CD4-positive, alpha-beta T cell treated with Interleukin-2 at 100 ng/mL for 4 hours (primary cell): ENCODE measurements at places on chromosomes 12 and 14.
A peak's percentile ranks its signal among the peaks of the same experiment; 100 is the strongest.

GRCh38 chr12:96698521-96698920, 208.5 kb upstream of the NEDD1 start:
- no peak for DNase-seq

GRCh38 chr12:33514893-33515292, 75.3 kb upstream of the SYT10 start:
- no peak for DNase-seq

DNA sequence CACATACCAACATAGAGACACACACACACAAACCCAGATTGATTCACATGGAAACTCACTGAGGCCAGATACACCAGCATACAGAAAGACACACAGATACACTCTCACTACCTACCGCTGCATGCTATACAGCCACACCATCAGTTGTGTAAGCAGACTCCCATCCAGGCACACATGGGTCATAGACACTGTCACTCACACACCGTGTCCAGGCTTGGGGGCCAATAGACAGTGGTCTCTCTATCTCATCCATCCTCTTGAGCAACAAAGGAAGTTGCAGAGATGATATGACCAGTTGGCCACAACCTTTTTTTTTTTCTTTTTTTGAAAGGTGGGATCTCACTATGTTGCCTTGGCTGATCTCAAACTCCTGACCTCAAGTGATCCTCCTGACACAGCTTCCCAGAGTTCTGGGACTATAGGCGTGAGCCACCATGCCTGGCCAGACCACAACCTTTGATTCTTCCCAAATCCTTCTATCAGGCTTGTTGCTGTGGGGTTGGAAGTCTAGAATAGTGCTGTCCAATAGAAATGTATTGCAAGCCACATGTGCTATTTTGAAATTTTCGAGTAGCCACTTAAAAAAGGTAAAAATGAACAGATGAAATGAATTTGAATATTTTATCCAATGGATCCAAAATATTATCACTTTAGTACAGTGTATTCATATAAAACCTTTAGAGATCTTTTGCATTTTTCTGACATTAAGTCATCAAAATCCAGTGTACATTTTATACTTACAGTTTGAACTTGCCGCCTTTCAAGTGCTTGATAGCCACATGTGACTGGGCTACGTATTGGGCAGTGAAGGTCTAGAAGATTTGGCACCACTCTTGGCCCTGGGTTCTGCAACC, 7.4 kb downstream of the LRP1-AS start:
- DNase-seq: no peak

- DNase-seq: no peak
These were observed 47.4 kb downstream of the SLC6A12 start for GRCh38 chr12:166425-167075.

DNA sequence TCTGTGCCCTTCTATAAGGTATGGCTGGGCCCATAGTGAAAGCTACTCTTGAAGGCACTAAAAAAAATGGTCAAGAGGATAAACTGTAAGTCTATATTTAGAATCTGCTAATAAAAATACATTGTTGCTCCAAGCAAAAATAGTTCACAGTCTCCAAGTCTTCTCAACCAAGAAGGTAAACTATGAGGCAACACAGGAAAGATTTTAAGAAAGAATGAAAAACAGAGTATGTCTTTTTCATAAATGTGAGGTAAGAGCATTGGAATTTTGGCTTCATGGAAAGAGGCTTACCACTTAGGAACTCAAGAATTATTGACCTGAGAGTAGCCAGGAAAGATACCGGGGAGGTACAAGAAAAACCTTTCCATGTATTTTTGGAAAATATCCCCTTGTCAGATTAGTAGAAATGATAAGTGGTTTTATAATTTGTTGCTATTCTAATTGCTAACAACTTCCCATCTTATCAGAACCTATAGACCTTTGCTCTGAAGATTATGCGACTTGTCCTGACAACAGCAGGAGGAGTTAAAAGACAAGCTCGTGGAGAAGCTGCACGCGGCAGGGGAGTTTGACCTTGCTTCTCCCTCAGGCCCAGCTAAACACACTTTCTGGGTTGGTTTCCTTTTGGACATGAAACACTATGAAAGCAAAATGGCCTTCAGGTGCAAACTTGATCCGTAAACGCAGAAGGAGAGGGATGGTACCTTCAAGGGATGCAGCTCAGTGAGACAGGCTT, 238.1 kb downstream of the FOXN3 start:
- no peak for DNase-seq

DNA sequence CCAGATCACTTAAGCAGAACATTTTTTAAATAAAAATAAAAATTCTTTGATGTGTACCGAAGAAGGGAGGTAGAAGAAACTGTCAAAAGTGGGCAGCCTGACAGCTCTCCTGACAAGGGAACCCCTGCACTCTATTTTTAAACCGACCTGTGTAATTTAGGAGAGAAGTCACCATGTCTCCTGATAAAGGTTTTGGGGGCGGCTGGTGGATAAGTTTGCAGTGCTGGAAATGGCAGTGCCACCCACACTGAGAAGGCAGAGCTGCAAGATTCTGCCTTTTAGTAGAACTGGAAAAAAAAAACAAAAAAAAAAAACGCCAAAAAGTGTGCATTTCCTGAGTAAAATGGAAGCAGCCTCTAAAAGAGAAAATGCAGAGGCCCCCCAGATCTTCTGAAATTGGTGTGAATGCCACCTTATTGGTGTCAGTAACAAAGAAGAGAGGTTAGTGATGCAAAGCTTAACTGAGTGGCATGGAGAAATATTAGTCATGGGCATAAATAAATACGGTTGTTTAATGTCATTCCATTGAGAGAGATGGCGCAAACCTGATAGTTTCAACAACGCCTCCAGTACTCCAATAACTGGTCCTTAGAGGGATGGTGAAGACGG, 24.7 kb downstream of the DUSP6 start:
- DNase-seq: no peak

DNA sequence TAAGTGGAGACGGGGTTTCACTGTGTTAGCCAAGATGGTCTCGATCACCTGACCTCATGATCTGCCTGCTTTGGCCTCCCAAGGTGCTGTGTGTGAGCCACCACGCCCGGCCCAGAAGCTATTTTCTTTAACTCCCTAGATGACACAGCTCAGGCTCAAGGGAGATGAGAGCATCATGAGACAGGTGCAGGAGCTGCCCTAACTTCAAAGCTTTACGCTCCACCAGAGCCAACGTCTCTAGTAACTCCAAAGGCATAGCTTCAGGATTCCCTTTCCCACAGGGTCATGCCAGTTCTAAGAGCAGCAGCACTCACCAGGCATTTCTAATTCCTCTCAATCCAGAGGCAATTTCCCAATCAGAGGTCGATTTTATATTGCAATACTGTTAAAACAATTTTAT, 21.0 kb downstream of the NDUFA12 start:
- DNase-seq: no peak

GRCh38 chr14:75995372-75996041, 9.9 kb downstream of the IFT43 start:
- no peak for DNase-seq

- peak; percentile 2 for DNase-seq
These were observed 1.2 kb downstream of the PRMT8 start for GRCh38 chr12:3491938-3492792.

GRCh38 chr14:29687866-29688265, 239.8 kb downstream of the PRKD1 start:
- no peak for DNase-seq

GRCh38 chr12:18899678-18900317, 161.9 kb downstream of the CAPZA3 start:
- no peak for DNase-seq

GRCh38 chr14:105249182-105250007, 1.1 kb downstream of the BTBD6 start:
- DNase-seq: no peak

DNA sequence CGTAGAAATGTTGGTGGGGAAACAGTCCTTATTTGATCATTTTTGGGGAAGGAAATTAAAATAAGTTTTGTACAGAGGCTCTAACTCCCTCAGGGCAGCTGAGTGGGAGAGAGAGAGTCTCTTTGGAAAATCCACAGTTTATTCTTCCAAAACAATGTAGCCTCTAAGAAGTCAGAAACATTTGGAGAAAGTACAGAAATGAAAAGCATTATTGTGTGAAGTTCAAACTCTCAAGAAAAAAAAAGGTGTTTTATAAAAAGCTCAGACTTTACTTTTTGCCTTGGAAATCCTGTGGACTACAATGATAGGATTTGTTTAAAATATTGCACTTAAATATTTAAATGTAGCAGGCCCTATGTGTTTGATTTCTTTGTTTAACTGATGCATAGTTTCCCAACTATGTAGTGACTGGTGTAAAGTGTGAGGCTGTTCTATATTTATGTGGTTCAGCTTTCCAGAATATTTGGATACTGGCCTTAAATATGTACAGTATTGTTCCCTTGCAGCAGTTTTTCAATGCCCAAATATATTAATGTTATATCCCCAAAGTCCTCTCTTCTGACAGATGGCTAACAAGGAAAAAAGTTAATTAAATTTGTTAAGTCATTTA, 82.0 kb upstream of the OTOGL start:
- no peak for DNase-seq

- DNase-seq: no peak
These were observed 455.5 kb downstream of the AEBP2 start for GRCh38 chr12:19894803-19895202.

- DNase-seq: no peak
These were observed 116.8 kb upstream of the SLC38A4 start for GRCh38 chr12:46942579-46942978.

DNA sequence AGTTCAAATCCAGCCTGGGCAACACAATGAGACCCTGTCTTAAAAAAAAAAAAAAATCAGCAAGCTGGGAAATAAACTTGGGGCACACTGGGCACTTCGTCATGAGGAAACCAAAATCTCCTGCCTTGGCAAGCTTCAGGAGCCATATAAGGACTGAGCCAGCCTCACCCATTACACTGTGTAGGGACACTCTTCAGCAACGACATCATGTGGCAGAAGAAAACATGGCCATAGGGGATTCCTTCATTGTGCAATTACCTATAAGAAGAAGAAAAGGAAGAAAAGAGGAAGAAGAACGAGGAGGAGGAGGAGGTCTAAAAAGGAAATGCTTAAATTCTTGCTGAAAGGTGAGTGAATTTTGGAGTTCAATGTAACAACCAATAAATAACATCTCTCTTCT, 26.1 kb upstream of the IFNG start:
- DNase-seq: no peak

GRCh38 chr12:23066095-23066494, 441.1 kb downstream of the ETNK1 start:
- no peak for DNase-seq

DNA sequence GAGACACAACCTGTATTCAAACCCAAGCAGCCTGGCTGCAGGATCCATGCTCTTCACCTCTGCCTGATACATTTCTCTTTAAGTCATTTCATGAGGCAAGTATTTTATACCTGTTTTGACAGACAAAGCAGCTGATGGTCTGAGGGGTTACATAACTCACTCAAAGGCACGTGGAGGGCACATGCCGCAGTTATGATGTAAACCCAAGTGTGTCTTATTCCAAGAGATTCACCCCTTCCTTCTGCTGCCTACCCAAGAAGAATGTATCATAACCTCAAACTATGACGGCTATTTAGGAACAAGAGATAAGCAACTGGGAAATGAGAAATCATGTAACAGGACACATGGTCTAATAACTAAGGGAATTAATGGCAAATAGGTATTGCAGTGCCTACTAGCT, 329.8 kb upstream of the TMPO start:
- DNase-seq: no peak

GRCh38 chr14:104100171-104101085, 14.9 kb downstream of the ASPG start:
- DNase-seq: no peak

- no peak for DNase-seq
These were observed 10.3 kb downstream of the GPRC5D start for GRCh38 chr12:12941450-12942350.

DNA sequence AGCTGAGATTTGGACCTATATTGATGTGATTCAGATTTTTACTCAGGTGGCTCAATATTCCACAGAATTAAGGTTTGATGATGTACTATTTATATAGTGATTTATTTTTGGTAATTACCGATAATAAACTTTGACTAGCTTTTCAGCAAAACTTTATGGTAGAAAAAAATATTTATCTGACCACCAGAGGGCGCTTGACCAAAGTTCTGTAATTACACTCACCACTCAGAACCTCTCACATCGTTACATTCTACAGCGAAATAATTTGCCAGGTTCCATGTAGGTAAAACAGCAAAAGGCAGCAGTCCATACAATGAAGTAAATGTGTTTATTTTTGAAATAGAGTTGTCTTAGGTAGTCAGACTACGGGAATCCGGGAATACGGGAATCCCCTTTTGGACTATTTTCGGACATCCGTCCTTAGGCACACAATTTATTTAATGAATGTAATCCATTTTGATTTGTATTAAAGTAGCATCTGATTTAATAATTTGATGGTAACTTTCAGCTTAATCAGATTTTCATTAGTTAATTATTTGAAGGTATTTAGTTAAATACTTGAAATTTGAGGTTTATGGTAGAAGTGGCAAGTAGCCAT, 143.0 kb upstream of the DDHD1 start:
- peak; percentile 60 for DNase-seq

DNA sequence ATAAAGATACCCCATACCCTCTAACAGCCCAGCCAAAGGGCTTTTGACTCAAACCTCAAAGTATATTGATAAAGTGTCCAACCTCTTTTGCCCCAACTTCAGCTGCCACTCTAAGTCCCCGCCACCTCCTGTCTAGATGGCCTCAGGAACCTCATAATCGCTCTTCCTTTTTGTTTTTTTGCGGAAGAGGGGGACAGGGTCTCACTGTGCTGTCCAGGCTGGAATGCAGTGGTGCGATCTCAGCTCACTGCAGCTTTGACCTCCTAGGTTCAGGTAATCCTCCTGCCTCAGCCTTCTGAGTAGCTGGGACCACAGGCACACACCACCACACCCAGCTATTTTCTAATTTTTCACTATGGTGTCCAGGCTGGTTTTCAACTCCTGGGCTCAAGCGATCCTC, 60.3 kb downstream of the STX2 start:
- DNase-seq: no peak

GRCh38 chr12:18436170-18436569, 174.9 kb downstream of the PIK3C2G start:
- no peak for DNase-seq

DNA sequence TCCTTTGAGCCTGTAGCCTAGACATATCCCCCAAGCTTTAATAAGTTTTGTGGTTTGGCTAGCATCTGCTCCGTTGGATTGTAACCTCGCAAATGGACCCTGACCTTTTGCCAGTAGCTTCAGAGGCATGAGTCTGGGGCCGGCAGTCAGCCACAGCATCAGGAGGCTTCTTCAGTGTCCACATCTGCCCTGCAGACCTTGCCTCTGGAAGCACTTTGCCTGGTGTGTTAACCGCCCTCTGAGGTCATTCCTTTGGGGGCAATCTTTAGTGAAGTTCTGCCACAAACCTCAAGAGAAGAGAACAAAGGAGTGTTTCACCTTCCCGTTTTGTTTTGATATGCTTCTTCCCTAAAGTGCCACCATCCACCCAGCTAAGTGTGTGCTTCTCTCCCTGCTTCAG, 71.4 kb downstream of the GNS start:
- no peak for DNase-seq

DNA sequence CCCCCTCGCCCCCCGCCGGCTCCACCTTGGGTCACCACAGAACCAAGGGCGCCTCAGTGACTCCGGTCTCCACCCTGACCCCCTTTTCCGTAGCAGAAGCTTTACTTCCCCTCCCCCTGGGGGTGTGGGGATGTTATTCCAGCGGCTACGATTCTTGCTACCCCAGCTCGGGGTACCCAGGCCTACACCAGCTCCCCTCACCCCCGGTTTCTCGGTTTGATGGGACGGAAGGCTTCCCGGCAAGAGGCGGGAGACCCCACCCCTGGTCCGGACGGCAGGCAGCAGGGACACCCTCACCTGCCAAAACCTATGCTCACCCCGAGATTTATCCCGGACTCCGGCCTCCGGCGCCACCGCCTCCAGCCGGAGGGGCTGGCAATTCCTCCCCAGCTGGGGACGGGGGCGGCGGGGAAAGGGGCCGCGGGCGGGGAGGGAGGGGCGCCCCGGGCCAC, 619 bp downstream of the RAB15 start:
- no peak for DNase-seq
